Dermis microvascular lymphatic vessel endothelial cell (primary cell): ENCODE measurements at places on chromosomes 3 and 15. TPM values are rescaled to one million over a fixed set of nuclear protein-coding genes. Genes with fewer than 3 reads are reported as not detected.

MEX3B gene
- total RNA-seq, result 4.1 and 6.6 TPM in 2 replicates

THRB gene
- under 0.01 and 0.13 TPM in 2 replicates for total RNA-seq

RYR3 gene
- not detected in 2 replicates for total RNA-seq

TMC3 gene
- total RNA-seq, result not detected in 2 replicates

PLEKHO2 gene
- 57.4 and 112 TPM in 2 replicates for total RNA-seq

SYNPR gene
- not detected in 2 replicates for total RNA-seq

TTC21A gene
- 0.90 and 3.2 TPM in 2 replicates for total RNA-seq

ABHD14A gene
- 4.2 and 5.3 TPM in 2 replicates for total RNA-seq

ZNF774 gene
- 0.64 and 1.1 TPM in 2 replicates for total RNA-seq

OR5AC2 gene
- total RNA-seq, result not detected in 2 replicates

TNFAIP8L3 gene
- total RNA-seq, result 91.5 and 154 TPM in 2 replicates

KY gene
- total RNA-seq, result not detected in 2 replicates

RBPMS2 gene
- under 0.01 and 0.25 TPM in 2 replicates for total RNA-seq

TM4SF4 gene
- not detected in 2 replicates for total RNA-seq

CYP1A1 gene
- 21.6 and 39.8 TPM in 2 replicates for total RNA-seq

MEGF11 gene
- not detected in 2 replicates for total RNA-seq
